ENCODE measurements at places on chromosomes 1 and 21.

DNA sequence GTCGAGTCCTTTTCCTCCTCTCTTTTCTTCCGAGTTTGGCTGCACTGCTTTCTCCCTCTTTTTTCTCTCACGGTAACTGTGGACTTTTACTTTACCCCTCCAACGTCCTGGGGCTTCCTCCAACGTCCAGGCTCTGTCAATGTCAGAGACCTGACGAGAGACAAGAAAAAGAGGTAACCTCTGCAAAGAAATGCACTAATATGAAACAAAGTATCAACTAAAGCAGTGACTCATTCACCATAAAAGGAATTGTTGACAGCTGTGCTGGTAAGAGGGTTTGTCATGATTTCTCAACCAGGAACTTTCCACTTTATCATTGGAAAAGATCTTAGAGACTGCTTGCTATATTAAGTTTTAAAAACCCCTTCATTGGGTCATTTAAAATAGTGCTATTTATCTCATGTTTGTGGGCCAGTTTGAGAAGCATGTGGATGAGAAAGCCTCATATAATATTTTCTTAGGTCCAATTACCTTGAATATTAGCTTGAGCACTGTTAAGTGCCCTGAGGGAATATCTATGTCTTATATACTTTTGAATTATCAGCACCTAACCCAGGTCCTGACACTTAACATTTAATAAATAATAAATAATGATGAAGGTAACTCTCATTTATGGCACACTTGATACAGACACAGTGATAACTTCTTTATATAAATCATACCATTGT, at the start of gene GBP2:
Gene GBP2 (minus strand): TSS at position 202 of the 668 bp plus-strand sequence. CDS start 4,148 bp downstream, outside the sequence.
- DNase-seq: peak; percentile 44

- no peak for DNase-seq
These were observed 383.3 kb downstream of the RRAGC start for GRCh38 chr1:38476111-38476849.

GRCh38 chr21:37870221-37870620, 46.0 kb downstream of the KCNJ6 start:
- no peak for DNase-seq

DNA sequence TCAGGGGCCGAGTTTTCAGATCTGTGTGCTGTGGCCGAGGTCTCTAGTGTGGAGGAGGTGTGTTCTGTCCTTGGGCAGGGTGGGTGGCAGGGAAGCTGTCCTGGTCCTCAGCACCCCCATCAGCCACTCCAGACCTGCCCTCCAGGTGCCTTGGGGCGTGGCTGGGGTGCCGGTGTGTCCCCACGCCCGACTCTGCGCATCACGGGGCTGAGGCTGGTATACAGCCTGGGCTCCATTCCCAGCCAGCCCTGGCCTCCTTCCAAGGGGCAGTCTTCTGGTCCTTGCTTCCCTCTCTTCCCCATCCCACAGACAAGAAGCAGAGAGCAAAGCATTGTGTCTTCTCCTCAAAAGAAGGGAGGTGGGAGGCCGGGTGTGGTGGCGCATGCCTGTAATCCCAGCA, 4.0 kb downstream of the SAMD11 start:
- no peak for DNase-seq

Data from CD4-positive, alpha-beta T cell treated with Interleukin-6 for 4 hours (primary cell).